ENCODE measurements at places on chromosomes 7 and 10.

DNA sequence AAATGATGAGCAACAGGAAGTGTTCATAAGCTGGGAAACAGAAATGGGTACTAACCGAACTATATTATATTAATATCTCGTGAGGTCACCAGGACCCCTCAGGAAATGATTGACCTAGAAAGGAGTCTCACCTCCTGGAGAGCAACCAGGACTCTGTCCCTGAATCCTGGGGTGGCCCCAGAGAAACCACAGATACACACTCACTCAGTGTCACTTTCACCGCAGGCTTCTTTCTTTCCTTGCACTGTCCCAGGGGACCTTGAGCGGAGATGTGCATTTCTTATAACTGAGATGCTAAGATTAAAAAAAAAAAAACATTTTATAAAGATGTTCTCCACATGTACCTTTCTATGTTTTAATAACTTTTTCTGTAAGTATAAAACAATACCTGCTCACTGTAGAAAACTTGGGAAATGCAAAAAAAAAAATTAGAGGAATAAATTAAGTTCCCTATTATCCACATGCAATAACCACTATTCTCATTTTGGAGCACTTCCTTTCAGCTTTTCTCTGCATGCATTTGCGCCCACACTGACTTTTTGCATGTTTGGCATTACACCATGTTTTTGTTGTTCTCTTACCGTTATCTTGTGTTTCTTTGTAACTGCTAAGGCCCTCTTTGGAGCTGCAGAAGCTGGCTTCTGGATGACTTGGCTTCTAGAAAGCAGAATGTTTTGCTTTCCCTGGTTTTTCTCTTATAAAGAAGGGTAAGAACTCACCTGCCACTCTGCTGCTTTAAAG lies 15.0 kb downstream of the NOD1 start:
- no peak for DNase-seq

DNA sequence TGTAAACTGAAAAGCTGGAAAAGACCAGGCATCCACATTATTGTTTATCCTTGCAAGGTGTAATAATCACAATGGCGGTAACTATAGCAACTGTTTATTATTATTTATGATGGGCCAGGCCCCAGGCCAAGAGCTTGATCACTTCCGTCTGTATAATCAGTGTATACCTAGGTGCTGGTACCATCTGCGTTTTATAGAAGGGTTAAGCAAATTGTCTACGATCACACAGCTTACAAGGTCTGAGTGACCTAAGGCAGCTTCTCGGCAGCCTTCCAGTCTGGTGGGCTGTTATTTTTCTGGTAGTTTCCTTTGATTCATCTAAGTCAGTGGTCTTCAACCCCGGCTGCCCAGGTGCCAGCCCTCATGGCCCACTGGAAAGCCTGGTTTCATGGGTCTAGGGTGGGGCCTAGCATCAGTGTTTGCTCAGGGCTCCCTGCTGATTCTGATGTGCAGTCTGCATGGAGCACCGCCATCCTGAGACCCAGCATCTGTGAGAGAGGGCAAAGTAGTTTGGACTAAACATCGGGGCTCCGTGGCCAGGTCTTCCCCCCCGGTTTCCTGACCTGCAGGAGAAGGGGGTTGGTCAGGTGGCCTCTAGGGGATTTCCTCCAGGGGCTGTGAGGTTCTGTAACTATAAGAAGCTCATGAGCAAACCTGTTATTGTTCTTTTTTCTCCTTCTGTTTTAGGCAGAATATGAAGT lies 146.4 kb downstream of the RGS10 start:
- DNase-seq: no peak

DNA sequence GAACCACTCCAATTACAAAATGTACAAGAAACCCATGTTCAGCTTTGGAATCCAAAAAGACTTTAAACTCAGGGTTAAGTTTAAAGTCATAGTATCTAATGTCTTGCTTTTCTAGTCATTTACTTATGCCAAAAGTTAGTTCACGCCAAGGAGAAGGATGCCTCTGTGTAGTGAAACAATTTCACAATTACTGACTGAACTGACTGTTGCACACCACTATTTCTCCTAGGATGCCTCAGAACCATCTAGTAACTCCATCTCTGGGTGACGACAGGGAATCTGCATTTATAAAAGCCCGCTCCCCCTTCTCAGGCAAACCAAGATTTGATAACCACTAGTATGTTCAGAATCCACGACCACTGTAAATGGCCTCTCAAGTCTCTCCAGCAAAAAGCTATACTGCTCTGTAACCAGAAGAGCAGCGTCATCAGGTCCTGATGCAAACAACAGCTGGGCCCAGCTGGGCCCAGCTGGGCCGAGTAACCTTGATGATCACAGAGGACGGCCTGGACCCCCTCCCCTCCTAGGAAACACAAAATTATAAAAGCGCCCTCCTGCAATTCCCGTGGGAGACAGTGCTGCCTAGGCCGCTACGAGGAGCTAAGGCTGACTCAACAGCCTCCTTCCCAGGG lies 680 bp upstream of the ADO start:
- no peak for DNase-seq

- no peak for DNase-seq
Observed at GRCh38 chr10:3467052-3467951, 294.7 kb upstream of the PITRM1 start.

DNA sequence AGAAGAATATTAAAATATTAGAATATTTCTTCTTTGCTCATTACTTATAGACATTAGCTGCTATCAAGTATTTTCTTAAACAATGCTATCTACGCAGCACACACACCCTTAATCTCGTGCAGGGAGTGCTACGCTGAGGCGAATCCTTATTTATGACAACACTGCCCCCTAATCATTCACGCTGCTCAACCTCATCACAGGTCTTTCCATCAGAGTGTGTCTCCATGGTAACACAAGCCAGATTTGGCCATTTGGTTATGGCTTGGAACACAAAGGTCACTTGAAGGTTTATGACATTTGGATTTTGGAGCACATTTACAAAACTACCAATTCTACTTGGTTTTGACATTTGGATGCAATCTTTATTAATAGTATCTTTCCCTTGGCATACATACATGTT lies 45.4 kb upstream of the MYO3A start:
- no peak for DNase-seq

Data from SIG-M5 (cell line).